Natural killer cell treated with Interleukin-12 subunit alpha and Interleukin-12 subunit beta and Interleukin-15 and Interleukin-18, amount 100 ng/mL, for 72 hours (primary cell): ENCODE measurements at places on chromosomes 3 and 15. TPM values are rescaled to one million over a fixed set of nuclear protein-coding genes. Genes with fewer than 3 reads are reported as not detected.

The C3orf20 gene
- total RNA-seq, result not detected

The TMEM40 gene
- total RNA-seq, result not detected

The BTLA gene
- total RNA-seq, result 0.21 TPM

The FBXW12 gene
- not detected for total RNA-seq

The ASB14 gene
- not detected for total RNA-seq

DNA sequence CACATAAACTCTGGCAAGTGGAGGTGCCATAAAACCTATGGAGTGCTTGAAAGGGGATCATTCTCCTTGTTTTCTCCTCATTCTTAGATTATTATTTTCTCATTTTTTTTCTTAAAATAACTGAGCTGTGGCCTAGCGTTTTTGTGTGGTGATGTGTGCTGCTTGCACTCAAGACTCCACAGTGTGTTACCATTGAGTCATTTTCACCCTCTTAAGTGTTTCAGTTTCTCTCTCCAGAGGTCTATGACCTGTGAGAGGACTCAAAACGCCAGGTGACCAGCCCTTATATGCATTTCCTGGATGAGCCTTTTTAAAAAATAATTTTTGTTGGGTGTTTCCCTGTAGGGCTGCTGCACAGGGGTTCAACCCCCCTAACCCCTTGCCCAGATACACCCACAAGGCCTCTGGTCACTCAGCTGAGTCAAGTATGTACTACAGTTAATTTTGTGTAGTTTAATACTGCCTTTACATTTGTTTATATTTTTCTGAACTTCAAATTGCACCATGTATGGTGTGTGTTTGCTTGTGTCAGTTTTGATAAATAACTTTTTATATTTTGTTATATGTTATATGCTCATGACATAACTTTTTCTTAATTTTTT, 15.4 kb upstream of the BTLA start:
- no peak for DNase-seq
- no peaks in the 10 kb centered on the region for H3K27me3 ChIP-seq
- no peak overlapping the region for H3K27ac ChIP-seq
- H3K4me3 ChIP-seq, result no peak overlapping the region

GRCh38 chr3:56816061-56816460, 14.3 kb upstream of the ARHGEF3 start:
- DNase-seq, result no peak
- H3K27me3 ChIP-seq, result no peaks in the 10 kb centered on the region
- no peak overlapping the region for H3K4me3 ChIP-seq
- peaks cover 18% of the 10 kb centered on the region for H3K4me1 ChIP-seq
- no peak overlapping the region for H3K27ac ChIP-seq
- no peaks in the 10 kb centered on the region for H3K36me3 ChIP-seq
